ENCODE measurements at places on chromosomes 13 and 19.

DNA sequence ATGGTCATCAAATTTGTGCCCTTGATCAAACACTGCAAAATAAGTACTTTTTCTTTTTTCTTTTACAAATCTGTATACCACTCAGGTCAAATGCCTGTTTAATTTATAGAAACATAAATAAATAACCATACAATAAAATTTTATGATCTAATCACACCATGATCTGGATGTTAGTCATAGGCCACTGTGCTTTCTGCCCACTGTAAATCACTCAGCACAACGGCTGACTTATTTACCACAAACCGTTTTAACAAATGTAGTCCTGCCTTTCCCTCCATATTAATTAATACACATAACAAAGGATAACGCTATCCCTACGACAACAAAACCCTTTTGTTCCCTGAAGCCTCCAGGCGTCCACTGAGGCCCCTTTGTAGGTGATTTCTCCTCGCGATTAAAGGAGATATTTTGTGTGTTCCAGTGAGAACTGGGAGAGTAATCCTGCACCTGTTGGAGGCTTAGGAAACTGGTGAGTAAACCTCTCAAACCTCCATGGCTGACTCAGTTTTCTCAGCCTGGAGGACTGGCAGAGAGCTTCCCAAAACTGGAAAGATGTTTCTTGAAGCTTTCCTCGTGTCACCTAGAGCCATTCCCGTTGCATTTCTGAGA is 477.1 kb upstream of the SGCG start:
- no peak for DNase-seq

DNA sequence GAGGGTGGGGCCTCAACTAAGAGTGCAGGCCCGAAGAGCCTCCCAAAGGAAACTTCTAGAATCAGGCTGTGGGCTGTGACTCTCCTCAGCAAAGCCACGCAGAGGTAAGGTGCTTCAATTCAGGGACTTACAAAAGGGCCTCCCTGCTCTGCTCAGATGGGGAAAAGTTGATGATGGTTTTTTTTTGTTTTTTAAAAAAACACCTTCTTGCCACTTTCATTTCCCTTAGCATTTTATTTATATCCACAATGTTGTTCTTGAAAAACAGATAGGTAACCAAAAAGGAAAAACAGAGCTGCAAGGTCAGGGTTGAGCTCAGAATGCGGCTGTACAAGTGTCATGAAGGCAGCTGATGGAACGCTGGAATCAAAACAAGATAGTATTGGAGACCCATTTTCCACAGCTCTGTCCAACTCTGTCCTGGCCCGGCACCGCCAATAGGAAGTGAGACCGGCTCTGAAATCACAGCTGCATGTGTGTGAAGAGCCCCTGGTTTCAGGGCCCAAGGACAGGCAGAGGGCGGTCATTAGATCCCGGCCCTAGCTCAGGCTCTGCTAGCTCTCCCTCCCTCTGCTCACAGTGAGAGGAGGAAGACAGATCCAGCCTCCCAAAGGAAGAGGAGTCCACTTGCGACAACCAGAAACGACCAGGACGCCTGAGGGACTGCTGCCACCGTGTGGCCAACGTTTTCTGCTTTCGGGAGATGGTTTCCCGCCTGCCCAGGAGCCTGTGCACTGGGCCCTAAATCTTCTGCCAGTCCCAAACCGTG is 58.3 kb downstream of the KLF2 start:
- DNase-seq = peak; percentile 57

DNA sequence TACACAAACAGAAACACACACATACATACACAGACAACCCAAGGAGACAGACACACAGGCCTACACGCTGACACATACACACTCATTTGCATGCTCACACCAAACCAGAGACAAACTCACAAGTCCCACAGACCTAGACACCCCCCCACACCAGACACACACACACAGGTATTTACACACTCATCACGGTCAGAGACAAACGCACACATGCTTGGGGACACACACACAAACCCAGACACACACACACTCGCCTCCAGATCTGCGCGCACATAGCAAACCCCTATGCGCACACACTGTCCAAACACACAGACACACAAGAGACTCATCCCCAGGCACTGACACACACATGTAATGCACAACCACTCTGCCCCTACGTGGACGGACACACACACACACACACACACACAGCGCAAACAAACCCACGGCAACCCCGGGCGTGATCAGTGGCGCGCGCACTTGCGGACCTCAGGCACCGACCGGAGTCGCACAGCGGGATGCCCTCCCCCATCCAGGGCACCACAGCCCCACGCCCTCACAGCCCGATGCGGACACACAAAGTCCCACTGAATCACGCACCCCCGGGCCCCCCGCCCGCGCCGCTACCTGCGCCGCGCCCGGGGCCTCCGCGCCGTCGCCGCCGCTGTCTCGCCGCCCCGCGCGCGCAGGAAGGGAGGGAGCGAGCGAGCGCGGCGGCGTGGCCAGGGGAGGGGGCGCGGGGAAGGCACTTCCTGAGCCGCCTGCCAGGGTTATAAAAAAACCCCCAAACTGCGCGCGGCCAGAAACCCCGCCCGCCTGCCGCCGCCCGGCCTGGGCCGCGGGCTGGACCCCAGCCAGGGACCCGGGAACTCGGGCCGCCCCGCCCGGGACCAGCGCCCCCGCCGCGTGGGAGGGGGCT is at the start of gene ADAMTS10:
Gene ADAMTS10 (minus strand): TSS at position 675 of the 895 bp plus-strand sequence. CDS start 5,005 bp downstream, outside the sequence.
- DNase-seq = peak; percentile 27

GRCh38 chr19:2719920-2720776 is 1.0 kb downstream of the DIRAS1 start:
- no peak for DNase-seq

DNA sequence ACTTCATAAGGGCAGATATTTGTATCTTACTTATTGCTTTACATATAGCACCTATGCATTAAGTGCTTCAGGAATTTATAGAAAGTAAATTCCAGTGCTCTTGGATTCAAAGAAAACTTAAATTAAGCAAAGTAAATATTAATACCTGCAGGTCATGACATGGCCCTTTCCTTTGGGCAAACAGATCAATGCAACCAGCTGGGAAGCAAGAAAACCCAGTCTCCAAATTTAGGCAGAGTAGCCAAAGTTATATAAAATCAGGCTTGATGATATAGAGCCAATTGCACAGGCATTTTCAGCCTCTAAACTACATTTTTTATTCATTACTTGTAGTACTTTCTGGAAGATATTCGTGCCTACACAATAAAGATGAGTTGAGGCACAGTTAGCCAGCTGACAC is 16.9 kb downstream of the TGDS start:
- no peak for DNase-seq

DNA sequence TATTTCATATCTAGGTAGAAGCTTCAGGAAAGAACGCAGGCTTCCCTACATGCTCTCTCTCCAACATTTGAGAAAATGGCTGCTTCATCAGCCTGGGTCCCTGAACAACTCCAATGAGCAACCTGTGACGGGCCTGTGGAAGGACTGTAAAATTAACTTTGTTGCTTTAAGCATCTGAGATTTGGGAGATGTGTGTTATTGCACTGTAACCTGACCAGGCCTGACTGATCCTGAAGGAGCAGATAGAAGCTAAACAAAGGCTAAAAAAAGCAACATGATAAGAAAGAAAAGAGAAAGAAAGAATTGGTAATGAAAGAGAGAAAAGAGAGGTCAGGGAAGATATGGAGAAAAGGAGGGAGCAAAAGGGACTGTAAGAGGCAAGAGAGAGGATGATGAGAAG is 77.1 kb upstream of the MBNL2 start:
- DNase-seq = no peak

GRCh38 chr13:44273991-44274770 is 99.4 kb upstream of the SERP2 start:
- no peak for DNase-seq

DNA sequence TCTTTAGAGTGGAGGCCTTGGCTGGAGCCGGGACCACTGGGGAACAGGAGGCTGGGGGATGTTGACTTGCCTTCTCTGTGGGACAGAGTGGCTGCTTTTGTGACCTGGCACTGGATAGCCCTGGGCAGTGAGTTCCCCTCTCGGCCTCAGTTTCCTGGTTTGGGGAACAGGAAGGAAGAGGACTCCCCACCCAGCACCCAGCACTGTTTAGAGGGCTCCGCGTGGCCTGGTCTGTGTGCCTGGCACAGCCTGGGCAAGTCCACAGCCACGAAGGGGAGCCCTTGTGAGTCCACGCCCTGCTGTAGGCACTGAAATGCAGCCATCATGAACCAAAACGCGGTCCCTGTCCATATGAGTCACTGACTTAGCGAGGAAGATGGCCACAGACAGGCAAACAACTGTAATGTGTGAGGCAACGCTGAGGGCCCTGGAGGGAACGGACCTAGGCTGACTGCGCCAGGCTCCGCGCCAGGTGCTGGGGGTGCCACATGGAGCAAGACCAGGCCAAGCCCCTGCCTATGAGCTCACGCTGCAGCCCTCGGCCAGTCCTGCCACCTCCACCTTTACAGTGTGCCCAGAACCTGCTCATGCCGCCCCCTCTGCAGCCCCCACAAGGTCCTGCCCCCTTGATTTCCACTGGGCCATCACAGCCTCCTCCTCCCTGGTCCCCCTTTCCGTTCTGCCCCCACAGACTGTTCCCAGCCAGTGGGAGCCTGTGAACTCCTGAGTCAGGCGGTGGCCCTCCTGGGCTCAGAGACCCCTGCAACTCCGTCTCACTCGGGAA is 35.5 kb downstream of the PAK4 start:
- DNase-seq = no peak

DNA sequence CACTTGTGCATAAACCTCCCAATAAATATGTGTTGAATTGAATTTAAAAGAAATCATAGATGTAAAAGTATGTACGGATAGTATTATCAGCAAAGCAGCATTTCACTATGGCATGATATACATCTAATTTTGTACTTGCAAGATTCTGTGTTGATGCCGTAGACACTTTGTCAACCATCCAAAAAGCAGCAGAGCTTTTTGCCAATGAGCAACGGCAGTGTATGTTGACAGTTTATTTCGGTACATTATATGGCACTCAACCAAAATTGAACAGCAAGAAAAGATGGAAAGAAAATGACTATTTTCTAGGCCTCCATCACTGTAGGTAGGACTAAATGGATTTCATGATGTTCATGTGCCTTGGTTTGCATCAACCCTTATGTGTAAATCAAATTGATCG is 543.7 kb downstream of the DACH1 start:
- no peak for DNase-seq

GRCh38 chr13:97434397-97435201 is 630 bp downstream of the RAP2A start:
- peak; percentile 31 for DNase-seq

DNA sequence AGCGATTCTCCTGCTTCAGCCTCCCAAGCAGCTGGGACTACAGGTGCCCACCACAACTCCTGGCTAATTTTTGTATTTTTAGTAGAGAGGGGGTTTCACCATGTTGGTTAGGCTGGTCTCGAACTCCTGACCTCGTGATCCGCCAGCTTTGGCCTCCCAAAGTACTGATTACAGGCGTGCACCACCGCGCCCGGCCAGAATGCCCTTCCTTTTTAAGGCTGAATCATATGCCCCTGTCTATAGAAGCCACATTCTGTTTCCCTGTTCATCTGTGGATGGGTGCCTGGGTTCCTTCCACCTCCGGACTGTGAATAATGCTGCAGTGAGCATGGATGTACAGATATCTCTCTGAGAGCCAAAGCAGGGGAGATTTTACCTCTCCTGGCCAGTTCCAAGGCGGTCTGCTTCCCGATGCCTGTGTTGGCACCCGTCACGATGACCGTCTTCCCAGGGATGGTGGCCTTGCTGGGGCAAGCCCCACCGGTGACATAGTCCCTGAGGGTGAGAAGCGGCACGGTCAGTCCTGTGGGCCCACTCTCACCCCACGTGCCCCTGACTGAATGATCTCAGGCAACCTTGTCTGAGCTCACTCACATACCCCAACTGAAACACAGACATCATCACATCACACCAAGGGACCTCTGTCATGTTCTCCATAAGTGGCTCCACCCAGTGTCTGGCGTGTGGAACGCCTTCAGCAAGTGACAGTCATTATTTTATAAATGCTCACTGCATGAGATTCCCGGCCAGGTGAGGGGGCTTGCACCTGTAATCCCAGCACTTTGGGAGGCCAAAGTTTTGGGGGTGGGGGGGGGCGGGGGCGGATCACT is 4.0 kb downstream of the RDH13 start:
- no peak for DNase-seq

DNA sequence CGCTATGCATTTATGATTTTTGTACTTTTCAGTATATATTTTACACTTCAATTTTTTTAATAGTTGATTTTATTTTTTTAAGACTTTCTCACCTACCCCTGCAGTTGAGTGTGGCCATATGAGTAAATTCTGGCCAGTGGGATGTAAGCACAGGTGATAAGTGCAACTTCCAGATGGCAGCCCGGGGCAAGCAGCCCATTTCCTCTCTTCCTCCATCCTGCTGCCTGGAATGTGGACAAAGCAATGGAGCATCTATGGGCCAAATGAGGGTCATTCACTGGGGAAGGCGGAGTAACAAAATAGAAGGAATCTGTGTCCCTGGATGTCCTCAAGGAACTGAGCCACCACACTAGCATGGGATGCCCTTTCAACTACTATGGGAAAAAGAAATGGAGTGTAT is 12.3 kb downstream of the RFXAP start:
- DNase-seq = no peak

DNA sequence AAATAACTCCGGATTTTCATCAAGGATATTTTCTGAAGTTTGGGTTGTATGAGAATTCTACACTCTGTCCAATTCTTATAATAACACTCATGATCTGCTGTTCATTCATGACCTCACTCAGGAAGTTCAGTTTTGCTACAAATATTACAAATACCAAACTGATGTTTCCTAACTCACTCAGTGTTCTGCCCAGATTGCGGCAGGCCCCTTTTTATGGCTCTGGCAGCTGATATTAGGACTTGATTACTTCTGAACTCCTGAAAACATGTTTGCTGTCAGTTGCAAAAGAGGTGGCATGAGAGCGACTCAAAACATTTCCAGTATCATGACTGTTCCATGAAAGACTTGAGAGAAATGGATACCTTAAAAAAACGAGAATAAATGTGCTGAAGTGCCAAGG is 188.0 kb downstream of the RGCC start:
- no peak for DNase-seq

GRCh38 chr13:47121092-47121763 is 224.4 kb upstream of the HTR2A start:
- DNase-seq = no peak

- DNase-seq = no peak
Measured at GRCh38 chr13:20823071-20823470, 49.3 kb upstream of the EEF1AKMT1 start.

GRCh38 chr13:71645467-71645866 is 221.5 kb downstream of the DACH1 start:
- DNase-seq = no peak

DNA sequence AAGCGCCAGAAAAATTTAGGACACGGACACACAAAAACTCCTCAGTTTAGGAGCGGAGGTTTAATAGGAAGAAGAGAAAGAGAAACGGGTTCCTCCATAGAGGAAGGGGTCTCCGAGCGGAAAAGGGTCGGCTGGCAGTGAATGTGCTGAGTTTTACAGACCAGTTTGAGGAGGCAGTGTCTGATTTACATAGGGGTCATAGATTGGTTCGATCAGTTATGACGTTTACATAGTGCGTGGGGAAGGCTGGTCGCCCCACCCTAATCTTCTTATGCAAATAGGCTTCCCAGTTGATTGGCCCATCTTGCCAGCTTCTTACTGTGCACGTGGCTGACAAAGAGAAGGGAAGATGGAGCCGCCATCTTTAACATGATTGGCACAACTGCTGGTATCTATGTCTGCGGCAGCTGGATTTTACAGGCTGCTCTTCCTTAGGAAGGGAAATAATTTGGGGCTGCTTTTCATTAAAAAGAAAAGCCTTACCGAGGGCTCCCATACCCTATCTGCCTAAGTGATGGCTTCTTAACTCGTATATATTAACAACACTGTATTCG is 1.2 kb upstream of the ZNF225 start:
- no peak for DNase-seq
